ENCODE measurements at places on chromosomes 11 and 22. TPM values are rescaled to one million over a fixed set of nuclear protein-coding genes. Genes with fewer than 3 reads are reported as not detected.

DNA sequence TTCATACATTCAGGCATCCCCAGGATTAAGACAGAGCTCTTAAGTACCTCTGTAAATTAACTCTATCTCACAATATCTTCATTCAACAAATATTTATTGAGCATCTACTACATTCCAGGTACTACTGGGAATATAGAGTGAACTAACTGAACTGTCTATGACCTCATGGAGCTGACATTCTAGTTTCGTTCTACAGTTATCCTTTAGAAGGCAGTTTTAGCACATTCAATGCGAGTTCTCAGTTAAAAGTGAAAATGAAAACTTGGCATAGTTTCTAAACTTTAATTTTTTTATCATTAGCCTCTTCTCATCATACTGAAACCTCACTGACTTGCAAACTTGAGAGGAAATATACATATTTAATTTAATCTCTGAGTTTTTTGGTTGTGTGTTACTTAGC is 10.7 kb upstream of the MS4A6E start:
- no peak for DNase-seq

GRCh38 chr22:20919718-20920117 is 2.5 kb downstream of the CRKL start:
- DNase-seq = peak; percentile 8

DNA sequence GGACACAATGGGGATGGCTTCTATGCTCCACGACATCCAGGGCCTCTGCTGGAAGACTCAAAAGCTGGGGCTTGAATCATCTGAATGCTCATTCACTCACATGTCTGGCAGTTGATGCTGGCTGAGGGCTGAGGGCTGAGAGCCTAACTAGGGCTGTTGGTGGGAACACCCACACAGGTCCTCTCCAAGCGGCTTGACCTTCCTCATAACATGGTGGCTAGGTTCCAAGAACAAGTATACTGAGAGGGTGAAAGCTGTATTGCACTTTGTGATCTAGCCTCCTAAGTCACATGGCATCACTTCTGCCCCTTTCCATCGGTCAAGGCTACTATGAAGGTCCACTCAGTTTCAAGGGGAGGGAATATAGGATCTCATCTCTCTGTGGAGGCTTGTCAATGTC is 7.5 kb downstream of the TMEM151A start:
- no peak for DNase-seq

DNA sequence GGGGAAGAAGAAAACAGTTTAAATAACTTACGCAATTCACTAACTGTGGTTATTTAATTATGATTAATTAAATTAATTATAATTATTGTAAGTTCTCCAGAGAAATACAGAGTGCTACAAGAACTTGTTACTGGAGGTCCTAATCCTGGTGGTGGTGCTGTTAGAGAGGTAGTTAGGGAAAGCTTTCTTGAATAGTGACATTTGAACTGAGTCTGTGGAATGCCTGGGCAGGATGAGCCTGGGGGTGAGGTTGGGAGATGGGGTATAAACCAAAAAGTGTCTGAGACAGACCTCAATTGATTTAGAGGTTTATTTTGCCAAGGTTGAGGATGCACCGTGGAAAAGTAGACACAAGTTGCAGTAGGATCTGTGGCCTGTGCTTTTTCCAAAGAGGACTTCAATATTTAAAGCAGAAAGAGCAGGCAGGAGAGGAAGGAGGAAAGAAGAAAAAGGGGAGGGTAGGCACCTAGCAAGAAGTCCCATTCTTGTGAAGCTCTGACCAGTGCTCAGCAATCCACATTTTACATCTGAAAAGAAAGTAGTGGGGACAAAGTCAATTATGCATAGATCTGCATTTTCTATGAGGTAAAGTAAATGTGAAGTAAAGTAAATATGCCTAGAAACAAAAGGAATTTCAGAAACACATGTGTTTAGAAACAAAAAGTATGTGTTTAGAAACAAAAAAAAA is 4.4 kb upstream of the ZNF202 start:
- DNase-seq = no peak

DNA sequence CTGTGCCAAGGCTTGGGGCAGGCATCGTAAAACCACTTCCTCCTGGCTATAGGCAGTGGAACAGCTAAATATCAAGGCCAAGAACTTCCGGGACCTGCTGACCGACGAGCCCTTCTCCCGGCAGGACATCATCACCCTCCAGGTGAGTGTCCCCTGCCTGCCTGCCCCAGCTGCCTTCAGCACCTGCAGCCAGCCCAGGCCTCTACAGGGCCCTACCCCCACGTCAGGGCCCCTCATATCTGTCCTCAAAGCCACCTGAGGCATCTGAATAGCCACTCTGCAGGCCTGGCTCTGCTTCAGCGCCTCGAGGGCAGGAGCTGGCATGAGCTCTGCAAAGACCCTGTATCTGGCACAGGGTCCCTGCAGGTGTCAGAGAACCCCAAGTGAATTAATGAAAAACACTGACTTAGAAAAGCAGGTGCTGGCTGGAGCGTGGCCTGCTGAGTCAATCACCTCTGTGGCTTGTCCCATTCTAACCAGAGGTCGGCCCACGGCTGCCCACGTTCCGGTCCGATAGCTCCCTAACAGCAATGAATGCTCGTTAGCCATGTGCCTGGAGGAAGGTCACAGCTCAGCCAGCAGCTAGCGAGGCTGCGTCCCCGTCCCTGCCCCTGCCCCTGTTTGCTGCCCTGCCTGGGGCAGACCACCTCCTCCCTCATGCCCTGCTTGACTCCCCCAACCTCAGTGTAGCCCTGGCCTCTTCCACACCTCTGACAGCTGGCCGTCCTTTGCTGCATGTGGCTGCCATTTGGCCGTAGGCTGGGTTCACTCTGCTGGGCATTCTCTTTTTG is 16.8 kb downstream of the PPIL2 start:
- no peak for DNase-seq

GRCh38 chr22:46835693-46836092 is 73.2 kb downstream of the TBC1D22A start:
- DNase-seq = no peak

- DNase-seq = no peak
These were observed 630.2 kb downstream of the BRD1 start for GRCh38 chr22:49197505-49197904.

DNA sequence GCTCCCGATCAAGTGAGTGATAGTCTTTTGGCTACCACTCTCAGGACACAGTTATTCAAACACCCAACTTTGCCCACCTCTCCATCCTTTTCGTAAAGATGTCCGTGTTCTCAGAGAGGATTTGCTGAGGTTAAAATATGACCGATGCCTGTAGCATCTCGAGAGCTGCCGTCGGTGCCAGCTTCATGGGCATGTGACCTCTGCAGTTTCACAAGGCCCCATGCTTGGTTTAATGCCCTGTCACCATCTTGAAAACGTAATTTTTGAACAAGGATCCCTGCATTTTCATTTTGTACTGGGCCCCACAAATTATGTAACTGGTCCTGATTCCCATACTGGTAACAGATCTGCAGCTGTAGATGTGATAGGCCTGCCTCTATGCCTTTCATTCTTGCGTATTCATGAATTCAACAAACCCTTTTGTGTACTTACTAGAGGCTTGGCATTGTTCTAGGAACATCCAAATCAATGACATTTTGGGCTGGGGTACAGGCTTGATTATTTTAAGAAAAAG is 85.1 kb downstream of the BMAL1 start:
- no peak for DNase-seq

GRCh38 chr11:47109051-47109726 is 67.5 kb downstream of the ARFGAP2 start:
- DNase-seq = no peak

DNA sequence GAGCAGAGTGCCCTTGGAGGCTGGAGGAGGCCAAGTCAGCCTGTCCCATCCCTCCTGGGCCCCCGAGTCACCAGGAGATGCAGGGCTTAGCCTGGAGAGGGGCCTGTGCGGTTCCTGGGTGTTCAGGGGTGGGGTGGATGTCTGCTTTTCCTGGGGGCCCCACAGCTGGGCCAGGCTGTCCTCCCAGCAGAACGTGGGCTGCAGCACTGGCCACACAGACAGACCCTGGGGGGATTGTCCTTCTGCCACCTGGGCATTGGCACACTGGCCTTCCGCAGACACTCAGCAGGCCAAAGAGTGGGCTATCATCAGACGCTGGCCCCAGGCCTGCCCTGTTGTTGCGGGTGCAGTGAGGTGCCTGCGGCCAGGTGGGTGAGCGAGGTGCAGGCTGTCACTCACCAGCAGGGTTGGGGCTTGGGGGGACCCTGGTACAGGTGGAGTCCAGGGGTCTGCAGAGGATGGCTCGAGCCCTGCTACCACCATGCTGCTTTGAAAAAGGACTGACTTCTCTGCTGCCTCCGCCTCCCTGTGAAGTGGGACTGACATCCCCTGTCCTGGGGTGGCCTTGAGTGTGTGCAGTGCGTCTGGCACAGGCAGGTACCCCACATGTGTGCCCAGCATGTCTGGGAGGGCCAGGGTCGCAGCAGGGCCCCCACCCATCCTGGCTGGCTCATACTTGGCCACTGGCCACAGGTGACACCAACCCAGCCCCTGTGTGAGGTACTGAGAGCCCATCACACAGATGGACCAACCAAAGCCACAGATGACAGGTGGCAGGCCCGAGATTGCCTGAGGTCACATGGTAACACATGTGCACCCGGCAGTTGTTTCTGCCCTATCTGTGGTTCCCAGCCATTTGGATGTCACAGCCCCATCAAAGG is 39.0 kb upstream of the KCNQ1OT1 start:
- no peak for DNase-seq

- no peak for DNase-seq
These were observed 530.5 kb downstream of the INSC start for GRCh38 chr11:15645201-15645600.

GRCh38 chr11:71562120-71562519 is 3.2 kb upstream of the KRTAP5-10 start:
- no peak for DNase-seq

DNA sequence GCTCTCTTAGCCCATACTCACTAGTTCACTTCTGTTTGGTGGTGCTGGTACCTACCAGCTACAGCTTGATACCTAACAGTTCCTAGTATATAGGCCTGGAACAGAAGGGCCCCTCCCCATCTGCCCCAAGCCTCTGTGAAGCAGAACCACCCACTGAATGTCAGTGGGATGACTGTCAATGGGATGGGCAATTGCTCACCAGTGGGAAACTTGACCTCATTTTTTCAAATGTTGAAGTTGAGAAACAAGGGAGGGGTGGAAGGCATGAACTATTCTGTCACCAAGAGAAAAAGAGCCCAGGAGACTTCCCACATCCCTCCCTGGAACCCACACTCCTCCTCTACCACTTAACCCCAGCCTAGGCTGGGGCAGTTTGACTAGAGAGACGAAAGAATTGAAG is at the start of gene NLRP10:
Gene NLRP10 (minus strand): TSS at position 62 of the 400 bp plus-strand sequence. CDS start 1,952 bp downstream, outside the sequence.
- DNase-seq = no peak

DNA sequence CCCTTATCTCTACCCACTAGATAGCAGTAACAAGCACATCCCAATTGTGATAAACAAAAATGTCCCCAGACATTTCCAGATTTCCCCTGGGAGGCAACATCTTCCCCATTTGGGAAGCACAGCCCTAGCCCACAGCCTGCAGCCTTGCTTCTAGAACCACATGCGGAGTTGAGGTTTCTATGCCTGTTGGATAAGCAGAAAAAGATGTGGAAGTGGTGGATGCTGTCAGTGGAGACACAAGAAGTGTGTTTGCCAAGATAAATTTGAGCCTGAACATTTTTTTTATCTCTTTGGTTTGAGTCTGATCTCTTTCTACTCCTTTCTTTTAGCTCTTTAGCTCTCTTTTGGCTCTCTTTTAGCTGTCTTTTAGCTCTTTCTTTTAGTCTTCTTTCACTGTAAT is 884.5 kb downstream of the NTM start:
- no peak for DNase-seq

DNA sequence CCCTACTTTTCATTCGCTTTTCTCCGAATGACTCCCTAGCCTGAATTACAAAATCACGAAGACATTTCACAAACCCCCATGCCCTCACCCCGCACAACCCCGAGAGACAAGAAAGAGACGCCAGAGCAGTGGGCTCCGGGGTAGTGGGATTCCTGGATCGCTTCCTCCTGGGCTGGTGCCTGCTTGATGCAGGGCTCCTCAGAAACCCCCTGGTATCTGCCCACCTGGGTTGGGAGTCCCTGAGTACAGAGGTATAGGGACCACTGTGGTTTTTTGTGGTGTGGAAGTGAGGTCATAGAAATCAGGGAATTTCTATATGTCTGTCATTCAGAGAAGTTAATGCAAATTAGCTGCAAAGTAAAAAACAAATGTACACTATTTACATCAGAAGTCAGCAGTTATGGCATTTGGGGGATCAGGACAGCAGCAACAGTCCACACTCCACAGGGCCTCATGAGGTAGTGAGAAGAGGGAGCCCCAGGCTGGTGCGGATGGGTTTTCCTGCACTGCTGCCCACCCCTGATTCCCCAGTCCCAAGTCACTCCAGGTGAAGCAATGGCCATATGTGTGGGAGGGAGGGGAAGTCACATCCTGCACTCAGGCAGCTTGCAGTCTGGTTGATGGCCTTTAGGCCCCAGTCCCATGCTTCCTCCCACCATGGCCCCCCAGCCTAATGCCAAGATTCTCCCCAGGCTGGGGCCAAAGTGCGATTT is 39.6 kb downstream of the BUD13 start:
- no peak for DNase-seq

- DNase-seq = no peak
These were observed 7.3 kb upstream of the CD5 start for GRCh38 chr11:61095021-61095420.

DNA sequence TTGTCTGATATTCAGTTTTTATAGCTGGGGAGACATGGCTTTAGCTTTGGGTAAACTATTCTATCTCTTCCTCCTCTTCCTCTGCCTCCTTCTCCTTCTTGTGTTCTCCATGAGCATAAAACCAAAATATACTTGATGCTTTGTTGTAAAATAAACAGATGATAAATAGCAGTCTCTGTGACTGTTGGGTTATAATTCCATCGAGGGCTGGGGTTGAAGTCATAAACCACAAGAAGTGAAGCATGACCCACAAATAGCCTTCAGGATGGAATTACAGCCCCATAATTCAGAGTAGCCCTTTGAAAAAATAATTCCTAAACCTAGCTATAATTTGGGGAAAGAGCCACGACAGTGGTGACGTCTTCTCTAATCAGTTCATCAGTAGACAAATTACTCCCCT is 177.7 kb downstream of the SNX19 start:
- no peak for DNase-seq

DNA sequence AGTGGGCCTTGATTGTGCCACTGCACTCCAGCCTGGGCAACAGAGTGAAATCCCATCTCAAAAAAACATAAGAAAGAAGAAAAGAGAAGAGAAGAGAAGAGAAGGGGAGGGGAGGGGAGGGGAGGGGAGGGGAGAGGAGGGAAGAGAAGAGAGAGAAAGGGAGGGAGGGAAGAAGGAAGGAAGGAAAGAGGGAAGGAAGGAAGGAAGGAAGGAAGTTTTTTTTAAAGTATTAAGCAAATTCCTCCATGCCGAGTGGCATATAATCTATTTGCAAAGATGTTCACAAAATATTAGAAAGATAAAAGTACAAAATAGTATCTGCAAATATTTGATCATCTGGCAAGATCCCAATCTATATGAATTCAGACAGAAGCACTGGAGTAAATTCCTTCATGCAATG is 10.5 kb upstream of the CFAP300 start:
- DNase-seq = no peak

GRCh38 chr11:28303477-28304191 is 195.4 kb downstream of the METTL15 start:
- peak; percentile 21 for DNase-seq

The FAT3 gene
- under 0.01 TPM for total RNA-seq

The PATZ1 gene
- 11.3 TPM for total RNA-seq

The CHST1 gene
- total RNA-seq = 5.4 TPM

The TMEM109 gene
- 122 TPM for total RNA-seq

The PRPF19 gene
- 66.2 TPM for total RNA-seq

The TNRC6B gene
- total RNA-seq = 16.7 TPM

The CARD18 gene
- total RNA-seq = not detected

The TPH1 gene
- total RNA-seq = not detected

The PAFAH1B2 gene
- total RNA-seq = 172 TPM

The SWAP70 gene
- 55.8 TPM for total RNA-seq

The PRMT3 gene
- total RNA-seq = 13.1 TPM

The PDE2A gene
- 433 TPM for total RNA-seq

All from dermis microvascular lymphatic vessel endothelial cell (primary cell).